SW 1271 (cell line): ENCODE measurements at places on chromosomes 11 and 22.

- no peak for DNase-seq
Measured at GRCh38 chr11:110772863-110773262, 60.6 kb upstream of the ARHGAP20 start.

GRCh38 chr11:18669711-18670110, 28.9 kb upstream of the TMEM86A start:
- no peak for DNase-seq

- no peak for DNase-seq
Measured at GRCh38 chr11:19978668-19979518, 181.4 kb downstream of the DBX1 start.

DNA sequence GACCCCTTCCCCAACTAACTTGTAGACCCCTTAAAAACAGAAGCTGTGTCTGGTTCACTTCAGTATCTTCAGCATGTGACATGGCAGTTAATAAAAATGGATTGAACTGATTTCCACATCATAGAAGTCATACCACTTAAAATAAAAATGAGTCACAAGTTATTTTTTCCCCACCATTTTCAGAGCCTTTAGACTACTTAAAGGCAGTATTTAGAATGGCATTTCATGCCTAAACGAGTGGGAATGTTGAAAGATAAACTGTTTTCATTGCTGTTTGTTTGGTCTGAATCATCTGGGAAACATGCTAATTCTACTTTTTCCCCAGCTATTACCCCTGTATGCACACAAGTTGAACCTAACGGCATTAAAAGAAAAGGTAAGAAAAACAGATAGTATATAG, 324.0 kb downstream of the RAB38 start:
- DNase-seq = no peak

- no peak for DNase-seq
Measured at GRCh38 chr11:93611836-93612677, 49.4 kb upstream of the CEP295 start.

- DNase-seq = no peak
Measured at GRCh38 chr11:15651816-15652215, 537.1 kb downstream of the INSC start.

- no peak for DNase-seq
Measured at GRCh38 chr11:102793677-102794290, 4.2 kb downstream of the MMP1 start.
